ENCODE measurements at places on chromosomes 6 and 20.

DNA sequence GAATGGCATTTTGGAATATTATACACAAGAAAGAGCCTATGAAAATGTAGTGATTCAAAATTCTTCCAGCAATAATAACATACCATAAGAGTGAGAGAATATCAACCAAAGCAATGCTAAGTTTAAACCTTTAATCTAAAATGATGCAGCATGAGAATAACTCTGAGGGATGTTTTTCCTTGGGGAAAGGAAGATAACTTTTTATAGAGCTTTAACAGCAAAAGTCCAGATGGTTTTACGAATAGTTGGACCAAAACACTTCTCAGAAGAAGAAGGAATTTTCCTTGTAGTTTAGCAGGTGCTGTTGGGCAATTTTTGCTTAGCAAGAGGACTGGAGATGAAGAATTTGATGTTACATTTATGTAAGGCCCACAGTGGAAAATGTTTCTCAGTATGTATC is 1503.2 kb downstream of the HACE1 start:
- no peak for DNase-seq

- DNase-seq: no peak
These were observed 27.3 kb downstream of the PTK7 start for GRCh38 chr6:43103253-43103876.

DNA sequence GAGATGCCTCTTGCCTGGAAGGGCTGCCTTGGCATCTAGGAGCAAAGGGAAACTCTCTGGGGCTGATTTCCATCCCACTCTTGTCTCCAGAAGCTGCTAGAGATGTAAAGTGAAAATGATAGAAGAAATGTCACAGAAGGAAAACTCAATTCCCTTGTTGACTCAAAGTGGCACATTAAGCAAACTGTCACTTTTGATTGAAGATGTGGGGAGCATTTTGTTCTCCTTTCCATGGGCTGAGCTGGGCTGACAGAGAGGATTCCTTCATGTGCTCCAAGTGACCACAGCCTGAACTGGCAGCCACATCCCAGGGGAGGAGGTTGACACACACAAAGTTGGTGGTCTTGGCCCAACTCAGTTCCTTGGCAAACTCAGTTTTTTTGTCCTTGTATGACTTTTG is 9.8 kb downstream of the GPR31 start:
- DNase-seq: no peak

- DNase-seq: no peak
These were observed 38.9 kb downstream of the STK35 start for GRCh38 chr20:2140561-2140960.

GRCh38 chr6:40719671-40720374 is 132.7 kb upstream of the LRFN2 start:
- no peak for DNase-seq

- no peak for DNase-seq
These were observed 48.0 kb downstream of the NFATC2 start for GRCh38 chr20:51494241-51495110.

- DNase-seq: no peak
These were observed 42.4 kb upstream of the PLCB1 start for GRCh38 chr20:8089668-8090067.

DNA sequence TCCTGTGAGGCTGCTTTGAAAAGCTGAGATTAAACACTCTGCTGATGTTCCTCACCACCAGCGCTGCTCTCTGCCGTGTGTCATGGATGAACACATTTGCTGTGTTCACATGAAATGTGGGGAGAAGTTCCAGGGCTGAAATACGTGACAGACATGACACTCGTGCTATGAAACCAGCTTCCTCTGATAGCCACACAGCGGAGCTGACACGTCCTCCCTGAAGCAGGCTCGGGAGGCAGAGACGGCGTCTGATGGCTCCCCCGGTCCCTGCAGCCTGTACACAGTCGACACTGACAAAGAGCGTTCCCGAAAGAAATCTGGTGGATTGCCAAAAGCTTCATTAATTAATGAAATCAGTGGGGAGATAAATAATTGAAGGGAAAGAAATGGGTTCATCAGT is 17.5 kb downstream of the AGPAT4 start:
- DNase-seq: no peak

DNA sequence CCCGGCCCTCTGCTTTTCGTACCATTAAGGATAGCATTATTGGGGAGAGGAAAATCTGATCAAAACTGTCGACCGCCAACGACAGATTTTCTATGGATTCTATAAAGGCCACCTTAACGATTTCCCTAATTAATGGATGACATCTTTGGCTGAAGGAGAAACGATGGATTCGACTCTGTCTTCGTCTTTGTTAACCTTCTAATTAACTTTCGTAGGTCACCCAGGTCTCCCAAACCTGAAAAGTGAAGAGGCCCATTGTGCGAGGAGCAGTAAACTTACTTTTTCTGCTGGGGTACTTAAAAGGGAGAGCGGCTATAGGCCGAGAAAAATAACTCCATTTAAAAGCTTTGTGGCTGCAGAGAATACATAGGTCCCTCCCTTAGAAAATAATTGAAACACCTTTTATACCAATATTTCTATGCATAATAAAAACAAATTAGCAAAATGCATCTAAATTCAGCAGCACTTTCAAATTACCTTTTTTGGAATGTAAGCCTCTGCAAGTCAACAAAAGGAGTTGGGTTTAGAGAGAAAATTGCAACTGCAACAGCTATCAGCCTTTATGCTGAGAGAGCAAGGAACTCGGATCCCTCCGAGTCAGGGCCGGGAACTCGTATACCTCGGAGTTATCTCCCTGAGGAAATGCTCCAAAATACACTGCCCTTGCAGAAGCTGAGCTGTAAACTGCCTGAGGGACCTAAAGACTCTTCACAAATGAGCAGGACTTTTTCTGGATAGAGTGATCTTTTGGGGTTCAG is 31.4 kb upstream of the NR2E1 start:
- DNase-seq: no peak

DNA sequence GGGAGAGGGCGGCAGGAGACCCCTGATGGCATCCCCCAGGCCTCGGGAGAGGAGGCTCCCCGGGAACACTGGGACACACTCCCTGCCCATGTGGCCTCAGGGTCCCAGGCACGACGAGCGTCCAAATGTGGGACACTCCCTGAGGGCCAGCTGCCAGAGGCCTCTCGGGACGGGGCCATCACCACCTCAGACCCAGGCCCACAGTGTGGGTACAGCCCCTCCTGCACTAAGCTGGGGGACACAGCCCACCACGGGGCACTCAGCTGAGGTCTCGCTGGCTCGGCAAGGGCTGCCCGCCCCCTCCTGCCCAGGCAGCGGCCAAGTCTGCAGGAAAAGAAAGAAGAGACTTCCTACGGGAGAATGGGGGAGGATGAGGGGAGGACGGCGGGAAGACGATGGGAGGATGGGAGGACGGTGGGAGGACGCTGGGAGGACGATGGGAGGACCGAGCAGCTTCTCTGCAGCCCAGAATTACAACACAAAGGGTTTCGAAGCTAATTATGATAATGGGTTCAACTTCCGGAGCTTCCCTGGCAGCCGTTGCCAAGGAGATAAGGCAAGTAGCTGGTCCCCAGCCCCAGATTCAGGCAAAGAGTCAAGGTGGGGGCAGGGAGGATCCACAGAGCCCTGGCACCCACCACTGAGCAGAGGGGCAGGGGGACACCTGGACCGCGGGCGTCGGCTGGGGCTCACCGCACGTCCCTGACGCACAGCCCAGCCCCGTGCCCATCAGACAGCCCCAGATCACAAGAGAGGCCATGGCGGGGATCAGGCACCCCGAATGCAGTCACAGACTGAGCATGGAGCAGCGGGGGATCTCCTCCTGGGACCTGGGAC is 17.5 kb downstream of the KCNQ2 start:
- peak; percentile 36 for DNase-seq

GRCh38 chr6:4463236-4463635 is 313.0 kb upstream of the CDYL start:
- DNase-seq: no peak

GRCh38 chr20:44580581-44581268 is 1.7 kb upstream of the PKIG start:
- DNase-seq: no peak

- no peak for DNase-seq
These were observed 23.9 kb downstream of the DUSP22 start for GRCh38 chr6:315921-316752.

DNA sequence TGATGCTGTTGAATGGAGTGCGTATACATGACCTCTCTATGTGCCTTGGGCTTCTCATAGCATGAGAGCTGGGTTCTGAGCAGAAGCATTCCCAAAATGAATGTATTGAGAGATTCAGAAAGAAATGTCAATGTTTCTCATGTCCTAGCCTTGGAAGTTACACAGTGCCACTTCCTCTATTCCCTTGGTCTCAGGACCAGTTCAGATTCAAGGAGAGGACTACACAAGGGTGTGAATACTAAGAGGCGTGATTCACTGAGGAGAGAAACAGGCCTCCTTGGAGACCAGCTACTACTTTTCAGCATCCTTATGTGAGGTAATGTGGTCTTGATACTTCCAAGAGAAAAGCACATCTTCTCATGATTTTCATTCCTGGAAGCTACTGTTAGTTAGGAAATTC is 10.4 kb downstream of the PPARD start:
- DNase-seq: no peak

GRCh38 chr6:83985308-83985713 is 48.3 kb upstream of the MRAP2 start:
- no peak for DNase-seq

GRCh38 chr20:29878281-29878741 is 1379.2 kb upstream of the DEFB115 start:
- no peak for DNase-seq

DNA sequence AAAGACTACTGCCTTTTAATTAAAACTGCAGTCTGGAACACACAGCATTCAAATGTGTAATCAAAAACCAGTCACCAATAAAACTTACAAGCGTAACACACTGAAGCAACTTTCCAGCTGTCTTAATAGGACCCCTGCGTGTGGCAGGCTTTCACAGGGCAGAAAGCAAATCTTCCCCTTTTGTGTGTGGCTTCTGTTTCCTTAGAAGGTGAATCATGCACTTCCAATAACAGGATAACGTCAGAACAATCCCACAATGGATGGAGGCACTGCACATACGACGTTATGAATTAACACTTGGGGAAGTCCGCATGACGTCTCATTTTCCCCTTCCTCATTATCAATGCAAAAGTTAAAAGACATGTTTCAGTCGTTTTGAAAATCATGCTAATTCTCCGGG is 44.8 kb downstream of the INSM1 start:
- no peak for DNase-seq

GRCh38 chr6:110898111-110898510 is 23.5 kb downstream of the AMD1 start:
- no peak for DNase-seq

DNA sequence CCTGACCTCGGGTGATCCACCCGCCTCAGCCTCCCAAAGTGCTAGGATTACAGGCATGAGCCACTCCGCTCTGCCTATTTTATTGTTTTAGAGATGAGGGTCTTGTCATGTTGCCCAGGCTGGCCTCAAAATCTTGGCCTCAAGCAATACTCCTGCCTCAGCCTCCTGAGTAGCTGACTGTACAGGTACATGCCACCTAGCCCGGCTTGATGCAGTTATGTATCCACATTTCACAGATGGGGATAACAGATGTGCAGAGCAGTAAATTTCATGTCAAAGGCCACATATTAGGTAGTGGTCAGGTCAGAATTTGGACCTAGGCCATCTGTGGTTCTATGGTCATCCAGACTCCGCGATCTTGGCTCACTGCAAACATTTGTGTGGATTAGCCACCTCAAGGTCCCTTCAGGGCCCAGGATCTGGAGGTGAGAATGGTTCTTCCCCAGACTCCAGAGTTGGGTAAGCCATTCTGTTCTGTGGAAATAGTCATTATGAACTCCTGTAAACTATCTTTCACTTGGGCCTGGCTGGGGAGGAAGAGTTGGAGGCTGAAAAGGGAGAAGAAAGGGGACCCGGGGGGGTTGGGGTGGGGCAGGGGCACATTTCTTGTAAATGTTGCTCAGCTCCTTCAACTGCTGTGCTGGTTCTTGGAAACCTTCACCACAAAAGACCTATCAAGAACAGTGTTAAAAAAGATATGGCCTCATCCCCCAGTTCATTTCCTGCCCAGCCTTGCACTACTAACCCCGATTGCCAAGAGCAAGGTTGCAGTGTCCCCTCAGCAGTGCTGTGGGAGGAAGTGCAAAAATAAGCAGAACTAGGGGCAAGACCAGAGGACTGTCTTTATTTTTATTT is 13.0 kb downstream of the PIM1 start:
- DNase-seq: no peak

DNA sequence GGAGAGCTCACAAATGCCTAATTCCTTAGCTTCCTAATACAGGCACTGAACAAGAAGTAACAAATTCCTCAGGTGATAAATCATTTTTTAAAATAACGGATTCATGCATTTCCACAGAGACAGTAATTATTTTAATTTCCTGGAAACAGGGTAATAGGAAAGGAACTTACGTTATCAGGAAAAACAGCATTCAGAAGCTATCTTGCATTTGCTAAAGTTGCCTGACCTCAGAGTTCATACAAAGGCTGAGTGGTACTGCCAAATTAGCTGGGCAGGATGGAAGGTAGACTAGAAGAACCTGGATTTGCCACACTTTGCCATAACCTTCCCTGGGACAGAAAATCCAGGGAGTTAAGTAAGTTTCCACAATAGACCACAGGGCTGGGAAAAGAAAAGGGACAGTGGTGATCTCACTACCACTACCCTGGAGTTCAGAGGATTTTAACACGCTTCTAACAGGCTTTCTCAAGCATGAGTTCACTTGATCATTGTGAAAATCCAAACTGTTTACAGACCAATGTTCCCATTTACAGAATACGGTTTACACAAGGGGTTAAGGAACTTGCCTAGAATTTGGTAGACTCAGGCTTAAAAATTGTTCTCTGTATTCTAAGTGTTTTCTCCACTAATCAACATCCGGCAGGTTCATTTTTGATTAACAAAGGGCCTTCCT is 57.0 kb downstream of the KIF13A start:
- no peak for DNase-seq

- DNase-seq: no peak
These were observed 344.7 kb downstream of the NKAIN2 start for GRCh38 chr6:124148236-124148957.

GRCh38 chr6:96466147-96466863 is 55.3 kb upstream of the UFL1 start:
- no peak for DNase-seq

GRCh38 chr6:139655783-139656705 is 281.6 kb upstream of the CITED2 start:
- DNase-seq: no peak

- DNase-seq: no peak
These were observed 509.9 kb upstream of the POU3F2 start for GRCh38 chr6:98324446-98324845.
